ENCODE measurements at places on chromosomes 11 and 22. TPM values are rescaled to one million over a fixed set of nuclear protein-coding genes. Genes with fewer than 3 reads are reported as not detected.
A peak's percentile ranks its signal among the peaks of the same experiment; 100 is the strongest.

- no peak for DNase-seq
- H3K36me3 ChIP-seq, result no peaks in the 10 kb centered on the region
- H3K4me3 ChIP-seq, result no peak overlapping the region
- no peak overlapping the region for H3K27ac ChIP-seq
- H3K27me3 ChIP-seq, result no peaks in the 10 kb centered on the region
- H3K4me1 ChIP-seq, result no peaks in the 10 kb centered on the region
Observed at GRCh38 chr22:23405366-23405851, 174.7 kb downstream of the IGLL1 start.

The CDC42BPG gene
- 0.61 TPM for total RNA-seq

GRCh38 chr11:117794135-117794534 is 2.9 kb downstream of the DSCAML1 start:
- no peaks in the 10 kb centered on the region for H3K36me3 ChIP-seq
- H3K27me3 ChIP-seq, result peaks cover 43% of the 10 kb centered on the region
- H3K4me1 ChIP-seq, result peaks cover 13% of the 10 kb centered on the region
- DNase-seq, result no peak

The IGF2 gene
- total RNA-seq, result 8.2 TPM

DNA sequence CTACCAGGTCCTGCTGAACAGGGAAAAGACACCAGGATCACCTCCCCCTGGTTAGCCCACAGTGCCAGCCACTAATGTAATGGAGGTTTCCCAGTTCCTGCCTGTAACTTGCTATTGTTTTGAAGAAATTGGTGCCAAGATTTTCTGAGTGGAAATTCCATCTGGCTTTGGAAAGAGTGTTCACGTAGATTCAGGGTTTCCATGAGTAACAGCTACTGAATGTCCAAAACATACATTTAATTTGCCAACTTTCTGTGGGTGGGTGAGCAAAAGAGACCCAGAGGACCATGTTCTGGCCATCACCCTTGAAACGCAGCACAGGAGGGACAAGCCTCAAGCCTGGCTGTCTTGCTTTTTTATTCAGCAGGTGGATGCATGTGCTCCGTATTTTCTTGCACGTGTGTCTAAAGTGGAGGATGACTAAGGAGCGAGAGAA is 8.8 kb upstream of the DKK3 start:
- no peak for DNase-seq
- H3K36me3 ChIP-seq, result no peaks in the 10 kb centered on the region
- H3K4me3 ChIP-seq, result no peak overlapping the region
- peaks cover 32% of the 10 kb centered on the region for H3K27me3 ChIP-seq

DNA sequence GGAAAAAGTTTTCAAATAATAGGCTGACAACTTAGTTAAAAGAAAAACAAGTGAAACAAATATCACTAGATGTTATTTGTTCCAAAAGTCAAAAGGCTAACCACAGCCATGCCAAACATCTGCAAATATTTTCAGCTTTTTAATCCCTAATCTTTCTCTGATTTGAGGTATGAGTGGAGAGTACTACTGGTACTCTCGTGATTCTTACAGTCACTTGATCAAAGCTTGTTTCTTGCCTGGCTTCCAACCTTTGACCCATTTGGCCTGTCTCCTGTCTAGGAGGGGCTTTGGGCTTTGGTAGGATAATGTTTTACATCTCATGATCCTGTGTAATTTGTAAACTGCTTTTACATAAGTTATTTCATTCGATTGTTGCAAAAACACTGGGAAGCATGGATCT is 301.8 kb upstream of the SORL1-AS1 start:
- no peaks in the 10 kb centered on the region for H3K27me3 ChIP-seq
- H3K36me3 ChIP-seq, result no peaks in the 10 kb centered on the region
- no peak overlapping the region for H3K27ac ChIP-seq
- DNase-seq, result no peak

GRCh38 chr11:94793002-94793401 is 24.8 kb downstream of the AMOTL1 start:
- H3K36me3 ChIP-seq, result no peaks in the 10 kb centered on the region
- no peaks in the 10 kb centered on the region for H3K4me1 ChIP-seq
- H3K4me3 ChIP-seq, result no peak overlapping the region
- DNase-seq, result no peak
- H3K27me3 ChIP-seq, result peaks cover 3% of the 10 kb centered on the region
- no peak overlapping the region for H3K27ac ChIP-seq

The ADAMTS15 gene
- total RNA-seq, result not detected

The WNT11 gene
- total RNA-seq, result 0.32 TPM

DNA sequence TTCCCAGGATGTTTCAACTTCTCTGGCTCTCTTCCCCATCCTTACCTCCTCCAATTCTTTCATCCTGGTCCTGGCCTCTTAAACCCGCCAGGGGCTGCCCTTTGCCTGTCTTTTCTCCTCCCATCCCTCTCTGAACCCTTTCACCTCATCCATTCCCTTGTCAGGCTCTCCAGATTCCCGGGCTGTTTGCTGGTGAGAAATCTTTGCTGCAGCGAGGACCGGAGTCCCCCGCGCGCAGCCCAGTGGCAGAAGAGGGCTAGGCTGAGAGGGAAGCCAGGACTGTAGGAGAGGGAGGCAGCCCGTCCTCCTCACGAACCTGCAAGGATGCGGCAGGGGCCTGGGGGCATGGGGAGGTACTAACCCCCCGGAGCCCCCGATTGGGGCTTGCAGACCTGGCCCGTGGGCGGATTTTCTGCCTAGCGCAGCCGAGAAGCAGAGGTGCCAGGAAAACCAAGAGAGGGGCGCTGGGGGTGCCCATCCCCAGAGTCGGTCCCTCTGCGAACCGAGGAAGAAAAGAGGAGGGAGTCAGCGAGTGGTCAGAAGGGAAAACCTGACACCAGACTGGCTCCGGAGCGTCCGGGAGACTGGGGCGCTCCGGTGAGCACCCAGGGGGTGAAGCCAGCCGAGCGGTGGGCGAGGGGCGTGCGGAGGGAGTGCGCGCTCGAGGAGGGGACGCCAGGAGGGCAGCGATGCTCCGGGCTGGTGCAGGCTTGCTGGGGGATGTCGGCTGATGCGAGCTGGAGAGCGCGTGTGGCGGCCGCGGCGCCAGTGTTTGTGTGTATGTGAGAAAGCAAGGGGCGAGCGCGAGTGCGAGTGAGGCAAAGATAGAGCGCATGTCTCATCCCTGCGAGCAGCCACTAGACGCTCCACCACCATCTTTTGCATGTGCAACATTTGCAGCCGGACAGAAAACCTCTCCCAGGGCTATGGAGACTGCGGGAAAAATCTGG is at the start of gene GRIA4:
TSS of gene GRIA4 (plus strand) at position 242 of the 950 bp plus-strand sequence. CDS start 925 bp downstream, outside the sequence.
- H3K4me1 ChIP-seq, result peaks cover 8% of the 10 kb centered on the region
- peak; percentile 17 for DNase-seq
- no peaks in the 10 kb centered on the region for H3K36me3 ChIP-seq
- H3K27ac ChIP-seq, result no peak within 1 kb of the TSS
- H3K27me3 ChIP-seq, result peaks cover 38% of the 10 kb centered on the region

The KCTD17 gene
- 30.3 TPM for total RNA-seq

- no peak overlapping the region for H3K4me3 ChIP-seq
- no peaks in the 10 kb centered on the region for H3K36me3 ChIP-seq
- no peaks in the 10 kb centered on the region for H3K27me3 ChIP-seq
- DNase-seq, result no peak
Observed at GRCh38 chr11:123509737-123510578, 79.9 kb downstream of the GRAMD1B start.

- H3K4me1 ChIP-seq, result peaks cover 3% of the 10 kb centered on the region
- no peaks in the 10 kb centered on the region for H3K36me3 ChIP-seq
- H3K27ac ChIP-seq, result no peak overlapping the region
- no peak overlapping the region for H3K4me3 ChIP-seq
Observed at GRCh38 chr11:46160100-46160499, 38.8 kb upstream of the PHF21A start.

The NXPE4 gene
- not detected for total RNA-seq

The PGA3 gene
- not detected for total RNA-seq

DNA sequence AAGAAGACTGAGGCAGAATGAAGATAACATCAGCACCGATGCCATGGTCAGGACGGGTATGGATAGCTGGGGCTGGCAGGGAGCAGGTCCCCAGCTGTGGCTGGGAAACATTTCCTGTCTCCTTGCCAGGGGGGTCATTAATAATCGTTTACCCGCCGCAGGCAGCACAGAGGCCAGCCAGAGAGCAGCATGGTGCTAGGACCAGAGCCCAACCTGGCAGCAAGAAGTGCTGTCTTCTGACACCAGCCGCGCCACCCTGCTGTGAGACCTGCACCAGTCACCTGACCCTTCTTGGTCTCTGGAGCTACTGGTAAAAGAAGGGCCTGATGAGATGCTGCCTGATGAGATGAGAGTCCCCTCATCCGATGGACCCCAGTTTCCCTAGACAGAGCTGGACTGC is 36.3 kb downstream of the PDE2A start:
- no peak overlapping the region for H3K27ac ChIP-seq
- H3K4me3 ChIP-seq, result no peak overlapping the region
- DNase-seq, result no peak
- H3K36me3 ChIP-seq, result no peaks in the 10 kb centered on the region
- H3K4me1 ChIP-seq, result no peaks in the 10 kb centered on the region

DNA sequence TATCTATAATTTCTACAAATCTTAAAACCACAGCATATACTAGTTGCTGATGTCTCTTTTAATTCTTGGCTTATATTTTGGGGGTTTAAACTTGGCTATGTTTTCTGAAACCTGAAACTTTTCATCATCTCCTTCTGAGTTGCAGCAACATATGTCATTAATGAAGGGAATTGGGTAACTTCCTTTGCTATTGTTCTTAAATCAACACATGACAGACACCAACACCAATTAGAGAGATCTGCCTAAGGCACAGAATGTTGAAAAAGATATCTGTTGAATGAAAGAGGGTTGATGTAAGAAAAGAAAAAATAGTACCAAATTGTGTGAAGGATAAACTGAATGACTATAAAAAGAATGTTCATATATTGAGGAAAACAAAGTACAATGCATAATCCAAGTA is 10.3 kb upstream of the GAS2 start:
- no peak overlapping the region for H3K27ac ChIP-seq
- peaks cover 20% of the 10 kb centered on the region for H3K4me1 ChIP-seq
- no peak overlapping the region for H3K4me3 ChIP-seq
- no peaks in the 10 kb centered on the region for H3K36me3 ChIP-seq
- DNase-seq, result no peak
- no peaks in the 10 kb centered on the region for H3K27me3 ChIP-seq

The DENND6B gene
- total RNA-seq, result 4.6 TPM

DNA sequence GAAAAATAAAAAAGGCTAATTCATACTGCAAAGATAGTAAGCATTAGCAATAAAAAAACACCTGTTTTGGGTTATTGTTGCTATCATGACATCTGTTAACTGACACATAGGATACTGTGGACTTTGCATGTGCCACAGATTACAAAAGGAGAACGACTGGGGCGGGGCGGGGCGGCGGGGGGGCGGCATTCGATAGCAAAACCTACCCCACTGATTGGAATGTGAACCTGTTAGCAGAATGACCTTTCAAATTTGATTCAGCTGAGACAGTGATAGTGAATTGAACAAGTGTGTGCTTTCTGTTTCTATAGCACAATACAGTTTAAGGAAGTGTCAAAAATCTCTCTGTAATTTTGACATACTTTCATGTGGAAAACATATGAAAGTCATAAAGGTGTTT is 14.9 kb downstream of the MMP20 start:
- H3K36me3 ChIP-seq, result no peaks in the 10 kb centered on the region
- DNase-seq, result no peak
- H3K27me3 ChIP-seq, result no peaks in the 10 kb centered on the region
- H3K4me1 ChIP-seq, result peaks cover 5% of the 10 kb centered on the region
- H3K4me3 ChIP-seq, result no peak overlapping the region
- no peak overlapping the region for H3K27ac ChIP-seq

DNA sequence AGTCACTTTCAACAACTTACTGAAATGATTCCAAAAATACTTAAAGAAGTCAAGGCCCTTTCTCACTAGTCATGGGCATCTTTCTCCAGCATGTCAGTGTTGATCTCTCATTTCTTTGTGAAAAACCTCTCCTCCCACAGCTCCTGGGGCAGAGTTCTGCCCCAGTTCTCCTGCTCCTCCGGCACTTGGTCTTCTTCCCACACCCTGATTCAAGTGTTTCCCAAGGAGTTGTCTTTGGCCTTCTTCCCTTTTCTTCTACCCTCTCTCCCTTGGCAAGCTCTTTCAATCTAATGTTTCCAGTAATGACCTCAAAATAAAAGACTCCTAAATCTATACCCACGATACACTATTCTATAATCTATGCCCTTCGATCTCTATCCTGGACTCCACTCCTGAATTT is 42.1 kb upstream of the CCDC34 start:
- no peak for DNase-seq
- H3K4me1 ChIP-seq, result no peaks in the 10 kb centered on the region
- no peaks in the 10 kb centered on the region for H3K36me3 ChIP-seq
- no peak overlapping the region for H3K4me3 ChIP-seq
- H3K27me3 ChIP-seq, result peaks cover 2% of the 10 kb centered on the region
- H3K27ac ChIP-seq, result no peak overlapping the region

- no peaks in the 10 kb centered on the region for H3K27me3 ChIP-seq
- no peaks in the 10 kb centered on the region for H3K36me3 ChIP-seq
- DNase-seq, result no peak
Observed at GRCh38 chr22:23777776-23778576, 5.3 kb downstream of the MMP11 start.

GRCh38 chr11:26186389-26186788 is 145.5 kb upstream of the ANO3 start:
- no peak overlapping the region for H3K4me3 ChIP-seq
- no peaks in the 10 kb centered on the region for H3K4me1 ChIP-seq
- H3K27me3 ChIP-seq, result no peaks in the 10 kb centered on the region
- no peak overlapping the region for H3K27ac ChIP-seq

- no peaks in the 10 kb centered on the region for H3K36me3 ChIP-seq
- DNase-seq, result no peak
- peaks cover 3% of the 10 kb centered on the region for H3K27me3 ChIP-seq
- H3K4me3 ChIP-seq, result no peak overlapping the region
- no peaks in the 10 kb centered on the region for H3K4me1 ChIP-seq
- H3K27ac ChIP-seq, result no peak overlapping the region
Observed at GRCh38 chr11:134640536-134640935, 228.5 kb upstream of the B3GAT1 start.

The SPI1 gene
- total RNA-seq, result 0.25 TPM

DNA sequence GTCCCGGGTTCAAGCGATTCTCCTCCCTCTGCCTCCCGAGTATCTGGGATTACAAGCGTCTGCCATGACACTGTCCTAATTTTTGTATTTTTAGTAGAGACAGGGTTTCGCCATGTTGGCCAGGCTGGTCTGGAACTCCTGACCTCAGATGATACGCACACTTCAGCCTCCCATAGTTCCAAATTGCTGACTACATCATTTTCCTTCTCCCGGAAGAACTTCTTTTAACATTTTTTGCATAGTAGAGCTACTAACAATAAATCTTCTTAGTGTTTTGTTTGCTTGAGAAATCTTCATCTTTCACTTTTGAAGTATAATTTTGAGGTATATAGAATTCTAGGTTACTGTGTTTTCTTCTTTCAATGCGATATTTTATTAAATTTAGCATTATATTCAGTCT is 1415.1 kb upstream of the RAG2 start:
- H3K4me3 ChIP-seq, result no peak overlapping the region
- no peak for DNase-seq
- H3K27ac ChIP-seq, result no peak overlapping the region
- H3K27me3 ChIP-seq, result no peaks in the 10 kb centered on the region
